ENCODE measurements at places on chromosomes 16 and 17.

DNA sequence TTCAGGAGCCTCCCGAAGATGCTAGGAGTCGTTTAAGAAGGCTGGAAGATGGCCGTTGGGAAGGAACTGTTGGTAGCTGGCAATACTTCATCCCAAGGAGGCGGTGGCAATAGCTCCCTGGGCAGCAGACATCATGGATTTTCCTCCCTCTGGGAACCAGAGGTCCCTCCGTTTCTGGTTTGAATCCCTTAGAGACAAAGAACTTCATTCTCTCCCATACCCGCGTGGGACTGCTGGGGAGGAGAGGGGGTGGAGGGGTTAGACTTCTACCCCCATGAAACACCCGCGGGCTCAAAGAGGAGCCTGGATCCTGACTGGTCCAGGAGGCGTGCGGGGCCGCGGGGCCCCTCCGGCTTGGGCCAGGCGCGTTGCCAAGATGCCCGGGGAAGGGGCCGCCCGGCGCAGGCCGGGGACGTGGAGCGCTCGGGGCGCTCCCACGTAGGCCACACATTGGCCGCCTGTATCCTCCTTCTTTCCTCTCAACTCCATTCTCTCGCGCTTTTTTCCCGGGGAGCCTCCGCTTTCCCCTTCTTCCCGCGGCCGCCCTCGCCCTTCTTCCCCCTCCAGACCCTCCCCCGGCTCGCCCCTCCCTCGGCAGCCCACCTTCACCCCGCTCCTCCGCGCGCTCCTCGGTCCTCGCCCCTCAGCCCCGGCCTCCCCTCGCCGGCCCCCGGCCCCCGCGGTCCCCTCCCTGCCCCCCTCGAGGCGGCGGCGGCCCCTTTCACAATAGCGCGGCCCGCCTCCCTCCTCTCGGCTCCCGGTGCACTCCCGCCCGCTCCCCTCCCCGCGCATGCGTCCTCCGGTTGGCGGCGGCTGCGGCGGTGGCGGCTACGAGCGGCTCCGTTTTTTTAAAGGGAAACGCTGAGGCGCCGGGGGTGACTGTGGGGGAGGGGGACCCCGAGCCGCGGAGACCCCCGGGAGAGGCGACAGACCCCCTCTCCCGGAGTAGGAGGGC lies at the start of gene MSL1:
MSL1 (plus strand) TSS at position 791 of the 955 bp plus-strand sequence. CDS start 642 bp downstream, outside the sequence.
- peak; percentile 81 for DNase-seq

DNA sequence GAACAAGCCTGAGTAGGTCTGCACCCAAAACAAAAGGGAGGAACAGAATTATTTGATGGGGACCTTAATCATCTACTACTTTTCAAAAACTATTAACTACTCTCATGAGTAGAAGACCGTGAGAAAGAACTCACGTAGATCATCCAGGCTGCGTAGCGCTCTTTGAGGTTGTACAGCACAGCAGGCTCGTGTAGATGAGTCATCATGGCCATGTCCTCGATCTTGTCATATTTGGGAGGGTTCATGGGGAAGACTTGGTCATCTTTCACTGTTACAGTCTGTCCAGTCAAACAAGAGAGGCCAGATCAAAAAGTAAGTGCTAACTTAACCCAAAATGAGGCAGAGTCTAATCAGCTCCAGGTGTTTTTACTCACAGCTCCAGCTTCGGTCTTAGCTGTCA lies 2.3 kb downstream of the MYH1 start:
- DNase-seq: no peak

- DNase-seq: no peak
Observed at GRCh38 chr16:3188925-3189825, 1.2 kb downstream of the OR1F1 start.

GRCh38 chr16:74627506-74628220 lies 20.7 kb upstream of the GLG1 start:
- DNase-seq: no peak

- no peak for DNase-seq
Observed at GRCh38 chr16:65122724-65123395, 997 bp upstream of the CDH11 start.

DNA sequence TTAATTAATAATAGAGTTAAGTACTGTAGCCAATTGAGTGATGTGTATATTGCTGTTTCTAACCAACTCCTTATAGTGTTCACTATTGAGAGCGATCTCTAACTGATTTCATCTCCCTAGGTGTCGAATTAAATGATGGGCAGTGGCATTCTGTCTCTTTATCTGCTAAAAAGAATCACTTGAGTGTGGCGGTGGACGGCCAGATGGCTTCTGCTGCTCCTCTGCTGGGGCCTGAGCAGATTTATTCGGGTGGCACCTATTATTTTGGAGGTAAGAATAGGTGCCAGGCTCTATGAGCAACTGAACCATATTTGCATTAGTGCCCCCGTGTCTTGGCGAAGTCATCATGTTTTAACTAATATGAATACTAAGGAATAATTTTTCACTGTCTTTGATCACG lies 184.6 kb downstream of the CNTNAP4 start:
- no peak for DNase-seq

DNA sequence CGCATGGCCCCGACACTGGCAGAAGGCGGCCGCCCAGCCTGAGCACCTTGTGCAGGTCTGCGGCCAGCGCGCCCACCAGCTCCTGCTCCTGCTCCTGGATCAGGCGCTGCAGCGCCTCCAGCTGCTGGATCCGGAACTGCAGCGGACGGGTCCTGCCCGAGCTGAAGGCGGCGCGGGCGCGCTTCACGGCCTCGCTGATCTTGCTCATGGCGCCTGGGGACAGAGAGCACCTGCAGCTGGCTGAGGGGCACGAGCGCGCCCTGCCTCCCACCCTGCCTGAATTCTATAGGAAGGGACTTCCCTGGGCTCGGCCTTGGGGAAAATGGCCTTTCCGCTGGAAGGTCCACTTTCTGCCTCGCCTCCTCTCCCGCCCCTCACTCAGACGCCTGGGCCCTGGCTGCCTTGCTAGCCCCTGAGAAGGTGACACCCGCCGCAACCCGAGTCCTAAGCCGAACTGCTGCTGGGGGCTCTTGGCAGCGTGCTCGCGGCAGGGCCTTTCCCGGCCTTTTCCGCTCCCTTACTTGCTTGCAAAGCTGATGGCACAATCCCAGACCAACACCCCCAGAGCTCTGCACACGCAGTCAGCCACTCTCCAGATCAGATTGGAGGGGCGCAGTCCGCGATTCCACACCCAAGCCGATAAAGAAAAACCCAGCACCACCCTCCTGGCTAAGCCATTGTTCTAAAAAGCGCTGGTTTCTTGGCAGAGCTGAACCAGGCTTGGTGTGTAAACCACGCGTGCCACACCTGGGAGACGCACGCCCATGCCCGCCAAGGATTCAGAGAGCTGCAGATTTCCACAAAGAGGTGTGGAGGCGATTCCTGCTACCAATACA lies 3.0 kb downstream of the ALDH3A1 start:
- peak; percentile 70 for DNase-seq

DNA sequence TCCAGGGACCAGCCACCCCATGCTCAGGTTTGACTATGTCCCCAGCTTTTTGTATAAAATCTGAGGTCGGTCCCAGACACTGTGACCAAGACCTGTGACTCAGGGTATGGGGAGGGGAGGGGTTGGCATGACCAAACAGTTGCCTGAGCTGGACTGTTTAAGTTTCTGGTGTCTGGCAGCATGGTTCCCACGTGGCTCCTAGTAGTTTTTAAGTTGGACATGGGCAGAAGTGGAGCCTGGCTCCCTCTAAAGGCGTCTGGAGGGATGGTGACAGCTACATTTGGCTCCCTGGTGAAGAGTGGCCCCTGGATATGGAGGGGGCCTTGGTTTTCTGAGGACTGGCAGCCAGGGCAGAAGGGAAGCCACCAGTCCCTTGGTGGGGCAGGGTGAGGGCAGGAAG lies 7.9 kb downstream of the SMCR8 start:
- DNase-seq: no peak

GRCh38 chr16:1960665-1961630 lies 1.6 kb downstream of the NDUFB10 start:
- DNase-seq: no peak

GRCh38 chr16:1839554-1839953 lies 12.5 kb downstream of the FAHD1 start:
- DNase-seq: no peak

DNA sequence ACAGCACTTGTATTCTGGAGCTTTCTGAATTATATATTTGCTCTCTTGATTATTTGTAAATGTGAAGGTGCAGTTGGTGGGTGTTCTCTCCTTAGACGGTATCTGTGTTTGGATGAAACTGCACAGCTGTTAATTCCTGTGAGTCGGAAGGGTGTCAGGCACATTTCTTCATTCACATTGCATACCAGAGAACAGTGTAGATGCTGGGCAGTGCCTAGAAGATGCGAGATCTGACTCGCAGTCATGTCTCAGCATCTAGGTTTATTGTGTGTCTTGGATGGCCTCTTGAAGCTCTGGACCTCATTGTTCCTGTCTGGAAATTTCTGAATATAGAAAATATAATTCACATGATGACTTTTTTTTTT lies 61.2 kb downstream of the CLEC16A start:
- no peak for DNase-seq

Data from stimulated activated CD8-positive, alpha-beta memory T cell treated with anti-CD3 and anti-CD28 coated beads, Interleukin-12 subunit alpha, Interleukin-12 subunit beta, amount 100 ng/mL, for 4 hours (primary cell).